ENCODE measurements at places on chromosomes 1 and 21. TPM values are rescaled to one million over a fixed set of nuclear protein-coding genes. Genes with fewer than 3 reads are reported as not detected.

Gene GGPS1
- total RNA-seq, result 17.4 TPM

DNA sequence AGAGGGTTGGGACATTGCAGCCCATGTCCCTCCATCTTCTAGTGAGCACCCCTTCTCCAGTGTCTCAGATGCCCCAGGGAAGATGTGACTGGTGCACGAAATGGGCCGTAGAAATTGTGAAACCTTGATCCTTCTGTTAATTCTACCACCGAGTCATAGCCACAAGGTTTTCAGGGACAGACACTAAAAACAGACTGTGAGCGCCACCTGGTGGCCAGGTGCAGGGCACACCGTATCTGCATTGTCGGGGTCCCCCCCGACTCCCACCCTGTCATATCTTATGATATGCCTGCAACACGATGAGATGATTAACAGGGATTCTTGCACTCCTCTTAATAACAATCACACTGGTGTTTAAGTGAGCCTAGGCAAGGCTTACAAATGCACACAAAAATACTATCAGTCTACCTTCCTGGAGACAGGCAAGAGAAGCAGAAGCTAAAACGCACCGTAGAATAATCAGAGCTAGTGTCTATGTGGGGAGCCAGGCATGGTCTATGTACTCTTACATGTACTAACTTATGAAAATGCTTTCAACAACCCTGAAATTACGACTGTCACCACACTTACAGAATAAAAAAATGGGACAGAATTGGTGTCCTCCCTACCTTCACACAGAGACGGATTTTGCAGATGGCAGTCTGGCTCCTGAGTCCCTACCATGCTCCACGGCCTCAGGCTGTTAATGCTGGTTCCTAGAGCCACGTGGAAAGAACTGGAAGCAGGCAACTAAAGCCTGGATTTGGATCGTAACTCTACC, 57.9 kb downstream of the FHAD1 start:
- H3K27me3 ChIP-seq, result no peaks in the 10 kb centered on the region
- peak; percentile 53 for DNase-seq
- H3K4me1 ChIP-seq, result no peaks in the 10 kb centered on the region
- no peak overlapping the region for H3K4me3 ChIP-seq
- no peak overlapping the region for H3K27ac ChIP-seq

DNA sequence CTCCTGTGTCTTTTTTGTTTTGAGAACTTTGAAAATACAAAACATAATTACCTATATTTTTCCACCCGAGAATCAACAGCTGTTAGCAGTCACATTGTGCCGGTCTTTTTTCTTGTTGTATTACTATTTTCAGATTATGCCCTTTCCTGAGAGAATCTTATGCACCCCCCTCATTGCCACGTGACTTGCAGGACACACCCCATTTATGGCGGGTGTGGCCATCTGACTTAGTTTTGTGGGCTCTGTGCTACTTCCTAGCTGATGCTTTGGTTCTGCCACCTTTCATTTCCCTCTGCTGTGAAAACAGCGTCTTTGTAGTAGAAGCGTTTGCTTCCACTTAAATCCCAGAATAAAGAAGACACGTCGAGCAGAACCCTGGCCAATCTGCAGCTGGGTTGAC, 82.8 kb upstream of the SOX13 start:
- H3K36me3 ChIP-seq, result no peaks in the 10 kb centered on the region
- no peak overlapping the region for H3K27ac ChIP-seq
- H3K27me3 ChIP-seq, result no peaks in the 10 kb centered on the region

DNA sequence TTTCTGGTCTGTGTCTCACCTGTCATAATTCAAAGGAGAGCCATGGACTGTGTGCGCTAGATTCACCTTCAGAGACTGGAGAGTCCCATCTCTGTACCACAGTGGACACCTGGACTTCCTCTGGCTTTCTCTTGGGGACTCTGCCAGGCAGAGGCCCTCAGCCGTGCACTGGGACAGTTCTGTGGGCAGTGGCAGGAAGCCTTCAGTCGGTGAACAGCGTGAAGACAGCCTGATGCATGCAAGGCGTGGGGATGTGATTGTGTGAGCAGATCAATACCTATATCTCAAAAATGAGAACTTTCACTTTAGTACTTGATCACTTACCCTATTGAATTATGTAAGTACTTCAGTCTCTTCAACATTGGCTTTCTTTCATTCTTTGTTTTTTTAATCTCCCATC, 245.3 kb downstream of the DISC1 start:
- DNase-seq, result no peak
- H3K27me3 ChIP-seq, result no peaks in the 10 kb centered on the region
- H3K27ac ChIP-seq, result no peak overlapping the region
- no peaks in the 10 kb centered on the region for H3K36me3 ChIP-seq

DNA sequence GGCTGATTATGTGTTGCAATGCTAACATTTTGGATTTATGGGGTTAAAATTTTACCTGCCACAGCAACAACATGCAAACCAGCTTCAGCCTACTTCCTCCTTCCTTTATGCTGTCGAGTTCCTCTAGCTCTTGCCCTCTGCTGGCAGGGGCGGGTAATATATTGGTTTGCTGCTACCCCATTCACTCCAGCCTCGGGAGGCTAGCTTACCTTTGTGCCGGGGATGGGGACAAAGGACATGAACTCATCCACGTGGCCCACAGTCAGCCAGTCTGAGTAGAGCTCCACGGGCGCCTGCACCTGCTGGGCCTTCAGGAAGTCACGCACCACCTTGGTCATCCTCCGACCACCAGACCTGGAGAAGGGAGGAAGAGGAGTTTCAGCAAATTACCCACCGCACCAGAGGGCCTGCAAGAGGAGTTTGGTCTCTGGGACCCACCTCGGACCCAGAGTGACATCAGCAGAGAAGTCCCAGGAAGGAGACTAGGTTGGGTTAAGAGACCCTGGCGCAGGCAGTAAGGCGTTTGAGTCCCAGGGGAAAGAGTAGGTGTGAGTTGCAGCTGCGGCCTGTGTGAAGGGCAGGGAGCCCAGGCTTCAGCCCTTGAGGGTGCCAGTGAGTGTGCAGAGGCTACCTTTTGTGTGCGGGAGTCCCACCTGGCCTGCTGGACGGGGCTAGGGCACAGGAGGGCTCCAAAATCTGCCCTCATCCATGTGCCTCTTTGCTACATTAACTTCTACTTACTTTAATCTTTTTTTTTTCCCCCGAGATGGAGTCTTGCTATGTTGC, 21.8 kb upstream of the SDHB start:
- DNase-seq, result peak; percentile 17
- no peak overlapping the region for H3K4me3 ChIP-seq
- no peaks in the 10 kb centered on the region for H3K4me1 ChIP-seq
- no peak overlapping the region for H3K27ac ChIP-seq
- no peaks in the 10 kb centered on the region for H3K36me3 ChIP-seq
- no peaks in the 10 kb centered on the region for H3K27me3 ChIP-seq

Gene HAO2
- total RNA-seq, result not detected

Measured in cardiac muscle cell (in vitro differentiated cells and primary cell).